ENCODE measurements at places on chromosomes 13 and 19.

DNA sequence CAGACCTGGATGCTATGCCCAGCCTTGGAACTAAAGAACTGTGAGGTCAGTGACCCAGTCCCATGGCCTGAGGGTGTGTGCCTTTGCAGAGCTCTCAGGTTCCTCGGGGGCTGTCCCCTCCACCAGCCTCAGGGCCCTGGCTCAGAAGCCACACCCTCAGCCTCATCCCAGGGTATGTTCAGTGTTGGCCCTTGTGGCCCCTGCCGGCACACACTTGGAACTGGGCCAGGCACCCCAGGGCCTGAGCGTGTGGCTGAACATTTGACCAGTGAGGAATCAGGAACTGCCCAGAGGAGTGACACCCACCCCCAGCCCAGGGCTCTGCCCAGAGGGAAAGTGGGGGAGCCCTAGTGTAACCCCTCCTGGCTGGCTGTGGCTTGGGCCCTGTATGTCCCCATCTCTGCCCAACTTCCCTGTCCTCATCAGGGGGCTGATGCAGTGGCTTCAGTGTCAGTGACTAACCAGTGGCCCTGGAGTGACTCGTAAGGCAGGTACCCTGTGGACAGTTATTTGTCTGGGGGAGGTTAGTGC, 10.0 kb downstream of the NKPD1 start:
- no peak for DNase-seq

- peak; percentile 61 for DNase-seq
Measured at GRCh38 chr19:2254064-2254872, 1.9 kb downstream of the JSRP1 start.

GRCh38 chr13:92602560-92602959, 624.0 kb upstream of the GPC6 start:
- DNase-seq, result no peak

DNA sequence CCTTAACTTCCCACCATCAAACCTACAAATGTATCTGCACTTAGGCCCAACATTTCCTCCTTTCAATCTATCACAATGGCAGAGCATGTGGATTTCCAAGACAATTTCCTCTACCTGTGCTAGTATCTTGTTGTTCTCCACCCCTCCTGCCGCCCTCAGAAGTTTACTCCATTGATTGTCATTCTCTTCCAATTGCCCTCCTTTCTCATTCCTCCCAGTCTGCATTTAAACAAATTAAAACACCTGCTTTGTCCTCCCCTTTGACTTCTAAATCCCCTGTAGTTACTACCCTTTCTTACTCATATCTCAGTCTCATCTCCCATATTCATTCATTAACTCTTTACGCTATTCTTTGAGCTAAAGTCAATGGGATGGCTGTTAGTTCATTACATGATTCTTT, 370.6 kb downstream of the DIAPH3 start:
- DNase-seq, result no peak

GRCh38 chr19:49264258-49264657, 60.7 kb downstream of the SLC6A16 start:
- DNase-seq, result no peak

GRCh38 chr19:46866407-46867136, 5.8 kb downstream of the ARHGAP35 start:
- DNase-seq, result no peak

DNA sequence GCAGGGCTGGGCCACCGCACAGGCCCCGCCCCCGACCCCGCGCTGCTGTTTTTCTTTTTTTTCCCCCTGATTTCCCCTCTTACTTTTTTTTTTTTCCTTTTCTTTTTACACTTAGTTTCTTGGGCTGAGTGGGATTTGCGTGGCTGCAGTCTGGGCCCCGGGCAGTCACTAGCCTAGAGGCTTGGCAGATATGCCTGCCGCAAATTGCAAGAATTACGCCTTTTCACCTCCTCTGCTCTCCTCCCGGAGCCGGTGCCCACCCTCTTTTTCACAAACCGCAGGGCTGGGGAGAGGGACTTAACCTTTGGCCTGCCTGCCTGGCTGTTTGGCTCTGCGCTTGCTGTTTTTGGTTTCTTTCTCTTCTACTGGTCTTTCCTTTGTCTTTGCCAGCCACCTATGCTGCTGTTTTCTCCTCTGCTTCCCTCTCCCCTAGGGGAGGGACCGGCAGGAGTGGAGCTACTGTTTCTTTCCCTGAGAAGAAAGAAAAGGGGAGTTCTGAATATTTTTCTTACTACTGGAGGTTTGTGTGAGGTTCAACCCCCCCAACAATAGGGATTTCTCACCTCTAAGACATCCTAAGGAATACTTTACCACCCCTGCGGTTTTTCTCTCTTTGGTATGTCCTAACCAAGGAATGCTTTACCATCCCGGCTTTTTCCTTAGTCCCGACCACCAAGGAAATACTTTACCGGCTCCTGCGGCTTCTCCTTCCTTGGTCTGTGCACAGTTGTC, 11.0 kb downstream of the ZNF552 start:
- peak; percentile 83 for DNase-seq

- DNase-seq, result no peak
Measured at GRCh38 chr19:13835791-13836723, 40.8 kb downstream of the ZSWIM4 start.

DNA sequence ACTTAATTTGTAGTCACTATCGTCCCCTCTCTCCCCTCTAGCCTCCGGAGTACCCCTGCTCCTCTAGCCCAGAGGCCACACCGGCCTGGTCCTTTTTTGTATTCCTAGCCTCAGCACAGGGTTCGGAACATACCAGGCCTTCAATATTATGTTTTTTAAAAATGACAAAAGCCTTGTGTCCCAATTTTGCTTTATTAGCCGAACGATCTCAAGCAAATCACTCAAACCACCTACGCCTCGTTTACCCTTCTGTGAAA, 463 bp upstream of the POMP start:
- DNase-seq, result no peak

- DNase-seq, result no peak
Measured at GRCh38 chr13:46996316-46997030, 99.6 kb upstream of the HTR2A start.

DNA sequence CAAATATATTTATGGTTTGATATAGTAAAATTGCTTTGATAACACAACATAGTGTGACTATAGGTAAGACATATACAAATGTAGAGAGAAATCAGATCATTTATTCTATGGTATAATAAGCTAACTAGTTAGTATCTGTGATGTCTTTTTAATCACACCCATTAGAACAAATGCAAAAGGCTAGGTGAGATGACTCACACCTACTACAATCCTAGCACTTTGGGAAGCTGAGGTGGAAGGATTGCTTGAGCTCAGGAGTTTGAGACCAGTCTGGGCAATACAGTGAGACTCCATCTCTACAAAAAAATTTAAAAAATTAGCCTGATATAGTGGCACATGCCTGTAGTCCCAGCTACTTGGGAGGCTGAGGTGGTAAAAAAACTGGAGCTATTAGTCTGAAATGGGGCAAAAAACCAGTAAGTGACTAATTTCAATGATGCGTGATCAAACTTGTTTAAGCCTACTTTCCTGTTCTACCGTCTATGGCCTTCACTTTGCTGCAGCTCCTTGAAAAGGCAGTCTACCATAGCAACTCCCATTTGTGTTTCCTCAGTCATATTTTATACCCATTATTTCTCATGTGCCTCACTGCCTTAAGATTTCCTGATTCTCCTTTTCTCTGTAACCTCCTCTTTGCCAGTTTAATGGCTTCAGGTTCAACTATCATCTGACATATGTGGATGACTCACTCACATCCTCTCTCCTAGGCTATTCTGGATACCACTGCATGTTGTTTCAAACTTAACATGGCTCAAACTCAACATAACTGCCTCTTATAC, 12.5 kb downstream of the ALG5 start:
- no peak for DNase-seq

GRCh38 chr19:23787106-23787505, 28.4 kb upstream of the ZNF681 start:
- no peak for DNase-seq

- no peak for DNase-seq
Measured at GRCh38 chr19:34188408-34188807, 16.1 kb downstream of the LSM14A start.

DNA sequence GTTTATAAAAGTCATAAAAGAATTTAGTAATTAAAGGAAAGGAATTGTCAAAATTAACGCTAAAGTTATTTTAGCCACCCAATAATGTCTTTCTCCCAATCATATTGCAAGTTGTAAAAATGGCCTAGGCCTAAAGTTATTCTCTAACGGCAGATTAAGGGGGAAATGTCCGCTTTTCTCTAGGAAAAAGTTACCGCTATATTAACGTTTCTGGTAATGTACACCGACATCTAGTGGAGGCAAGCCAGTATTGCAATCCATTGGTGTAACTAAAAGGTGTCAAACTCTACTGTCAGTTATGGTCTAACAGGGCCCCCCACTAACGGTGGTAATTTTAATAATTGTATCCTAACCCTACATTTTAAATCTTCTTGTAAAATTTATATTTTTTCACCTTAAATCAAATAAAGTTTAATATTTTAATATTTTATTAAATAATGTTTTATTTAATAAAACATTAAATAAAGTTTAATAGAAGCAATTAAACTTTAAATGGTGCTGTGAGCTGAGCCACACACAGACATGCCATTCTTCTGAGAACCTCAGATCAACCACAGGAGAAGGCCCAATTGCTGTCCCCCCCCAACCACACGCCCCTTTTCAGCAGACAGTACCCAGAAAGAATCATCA, 35.9 kb upstream of the ZSCAN5A start:
- DNase-seq, result peak; percentile 12

- no peak for DNase-seq
Measured at GRCh38 chr13:79678100-79678499, 197.1 kb downstream of the NDFIP2 start.

- no peak for DNase-seq
Measured at GRCh38 chr19:34979819-34980640, 16.0 kb upstream of the ZNF792 start.

DNA sequence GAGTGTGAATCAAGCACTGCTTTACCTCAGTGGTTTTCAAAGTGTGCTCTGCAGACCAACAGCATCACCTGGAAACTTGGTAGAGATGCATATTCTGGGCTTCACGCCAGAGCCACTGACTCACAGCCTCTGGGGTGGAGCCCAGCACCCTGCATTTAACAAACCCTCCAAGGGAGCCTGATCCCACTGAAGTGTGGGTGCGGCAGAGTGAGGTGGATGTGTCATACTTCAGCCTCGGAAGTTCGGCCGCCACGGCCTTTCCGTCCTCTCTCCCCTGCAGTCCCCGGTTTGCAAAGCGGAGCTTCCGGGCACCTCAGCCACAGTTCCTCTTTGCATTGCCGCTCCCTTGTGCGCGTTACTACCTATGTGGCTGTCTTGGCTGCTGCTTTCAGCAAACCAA, 33.3 kb upstream of the MICU2 start:
- DNase-seq, result no peak

DNA sequence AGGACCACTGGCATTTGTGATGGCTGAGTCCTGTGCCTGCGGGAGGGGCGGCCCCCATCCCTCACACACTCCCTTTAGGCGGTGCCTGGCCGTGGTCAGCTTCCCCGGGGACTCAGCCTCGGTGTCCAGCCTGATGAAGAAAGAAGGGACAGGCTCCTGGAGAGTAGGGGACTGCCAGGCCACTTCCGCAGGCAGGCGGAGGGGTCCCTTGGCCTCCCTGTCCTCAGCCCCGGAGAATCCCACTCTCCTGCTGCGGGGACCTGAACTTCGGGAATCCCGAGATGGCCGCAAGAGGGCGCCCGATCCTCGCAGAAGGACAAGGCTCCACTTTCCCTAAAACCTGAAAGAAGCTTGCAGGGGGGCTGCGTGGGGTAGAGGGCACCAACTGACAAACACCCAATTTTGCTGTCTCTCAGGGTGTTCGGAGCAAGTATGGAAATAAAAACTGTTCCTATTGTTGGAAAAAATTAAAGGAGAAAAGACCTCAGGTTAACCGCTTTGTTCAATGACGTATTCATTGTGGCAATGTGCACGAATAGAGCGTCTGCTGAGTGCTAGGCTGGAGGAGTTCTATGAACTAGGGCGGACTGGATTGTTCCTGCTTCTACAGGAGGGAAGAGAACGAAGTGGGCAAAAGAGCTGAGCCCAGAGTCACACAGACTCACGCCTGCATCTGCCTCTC, 297.3 kb downstream of the ZNF536 start:
- DNase-seq, result peak; percentile 90

GRCh38 chr19:53870485-53870844, 2.8 kb downstream of the MYADM start:
- no peak for DNase-seq

DNA sequence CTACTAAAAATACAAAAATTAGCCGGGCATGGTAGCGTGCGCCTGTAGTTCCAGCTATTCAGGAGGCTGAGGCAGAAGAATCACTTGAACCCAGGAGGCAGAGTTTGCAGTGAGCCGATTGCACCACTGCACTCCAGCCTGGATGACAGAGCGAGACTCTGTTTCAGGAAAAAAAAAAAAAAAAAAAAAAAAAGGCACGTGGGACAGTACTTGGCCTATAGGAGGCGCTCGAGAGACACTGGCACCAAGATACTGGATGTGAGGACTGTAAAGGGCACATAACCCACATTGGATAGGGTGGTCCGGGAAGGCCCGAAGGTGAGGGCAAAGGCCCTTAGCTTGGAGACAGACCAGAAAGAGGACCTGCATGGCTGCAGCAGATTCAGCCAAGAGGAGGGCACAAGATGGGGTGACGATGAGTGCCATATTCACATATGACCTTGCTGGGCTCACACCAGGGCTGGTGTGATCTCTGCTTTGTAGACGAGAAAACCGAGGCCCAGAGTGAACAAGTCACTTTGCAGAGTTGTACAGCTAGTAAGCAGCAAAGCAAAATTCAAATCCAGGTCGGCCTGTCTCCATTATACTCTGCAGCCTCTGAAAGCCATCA, 89.4 kb downstream of the DPF1 start:
- DNase-seq, result peak; percentile 61
